Small intestine (tissue), 16 donors: ENCODE measurements at places on chromosomes 12 and 14.
A peak's percentile ranks its signal among the peaks of the same experiment; 100 is the strongest.

DNA sequence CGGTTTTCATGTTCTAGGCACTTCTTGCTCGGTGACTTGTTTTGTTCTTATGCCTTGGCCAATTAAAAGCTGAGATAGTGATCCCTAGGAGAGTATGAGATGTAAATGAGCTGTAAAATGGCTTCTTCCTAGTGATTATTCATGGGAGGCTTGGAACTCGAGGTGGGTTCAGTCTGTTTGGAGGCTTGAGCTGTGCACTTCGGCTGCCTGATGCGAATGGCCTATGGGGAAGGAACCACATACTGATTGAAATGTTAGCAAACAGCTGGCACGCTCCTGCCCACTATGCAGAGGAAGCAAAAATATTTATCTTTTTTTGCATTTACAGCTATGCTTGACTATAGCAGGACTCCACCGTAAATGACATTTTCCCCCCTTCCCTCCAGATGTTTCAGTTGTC lies 75.5 kb downstream of the PLXNC1 start:
- DNase-seq, result no peak

- no peak for DNase-seq
Measured at GRCh38 chr12:114443607-114444421, 37.9 kb upstream of the TBX5 start.

- DNase-seq, result no peak
Measured at GRCh38 chr12:95834572-95834971, 24.2 kb upstream of the SNRPF start.

- no peak for DNase-seq
Measured at GRCh38 chr14:61379639-61380184, 58.3 kb downstream of the PRKCH start.

- no peak for DNase-seq
Measured at GRCh38 chr12:39986674-39987073, 119.2 kb downstream of the SLC2A13 start.

DNA sequence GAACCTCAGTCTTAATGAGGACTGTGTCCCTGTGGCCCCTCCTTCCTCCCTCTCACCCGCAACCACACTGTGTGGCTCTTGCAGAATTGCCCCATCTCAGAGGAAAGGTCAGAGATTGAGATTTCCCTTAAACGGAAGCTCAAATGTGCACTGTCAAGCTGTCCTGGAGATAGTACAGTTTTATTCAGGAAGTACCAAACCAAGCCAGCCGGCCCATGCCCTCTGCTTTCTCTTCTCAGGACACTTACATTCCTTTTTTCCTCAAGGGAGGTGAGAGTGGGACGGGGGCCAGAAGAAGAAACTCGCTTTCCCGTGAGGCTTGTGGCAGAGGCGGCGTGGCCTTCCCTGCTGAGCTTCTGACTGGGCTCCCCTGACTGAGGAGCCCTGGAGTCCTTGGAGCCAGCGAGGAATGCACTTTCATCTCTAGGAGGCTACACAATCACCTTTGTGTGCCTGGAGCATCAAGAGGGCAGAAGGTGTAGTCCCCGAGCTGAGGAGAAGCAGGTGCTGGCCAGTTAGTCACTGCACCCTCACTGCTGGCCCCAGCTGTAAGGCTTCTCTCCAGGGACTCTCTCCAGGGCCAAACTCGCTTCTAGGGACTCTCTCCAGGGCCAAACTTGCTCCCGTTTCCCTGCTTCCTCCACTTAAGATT lies 24.1 kb upstream of the ATP2A2 start:
- peak; percentile 66 for DNase-seq

GRCh38 chr12:68867606-68868005 lies 59.6 kb downstream of the MDM2 start:
- no peak for DNase-seq

DNA sequence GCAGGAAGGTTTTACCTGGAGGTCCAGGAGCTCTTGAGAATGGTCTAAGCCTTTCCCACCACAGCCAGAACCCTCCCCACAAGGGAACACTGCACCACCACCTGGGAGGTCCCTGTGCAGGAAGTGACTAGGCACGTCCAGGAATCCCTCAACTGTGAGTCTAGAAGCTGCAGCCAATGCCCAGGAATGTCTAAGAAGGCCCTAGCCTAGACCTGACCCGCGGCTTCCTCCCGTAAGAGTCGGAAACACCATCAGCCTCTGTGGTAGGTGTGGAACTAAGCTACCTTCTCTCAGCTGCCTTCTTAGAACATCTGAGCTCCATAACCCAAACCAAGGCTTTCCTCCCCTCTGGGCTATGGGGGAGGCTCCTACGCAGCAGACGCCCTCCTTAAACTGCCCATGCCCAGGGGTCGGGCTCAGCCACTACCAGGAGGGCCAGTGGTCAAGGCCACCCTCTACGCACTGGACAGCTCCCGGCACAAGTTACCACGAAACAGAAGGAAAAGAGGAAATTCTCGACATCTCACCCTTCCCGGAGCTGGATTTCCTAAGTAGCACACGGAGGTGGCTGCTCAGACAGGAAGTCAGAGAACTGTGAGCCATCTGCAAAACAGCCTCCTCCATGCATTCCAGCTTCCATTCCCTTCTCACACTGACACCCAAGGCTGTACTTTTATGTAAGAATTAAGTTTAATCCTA lies 25.5 kb downstream of the ZFYVE21 start:
- DNase-seq, result no peak

- no peak for DNase-seq
Measured at GRCh38 chr12:66573605-66574004, 105.3 kb downstream of the GRIP1 start.

DNA sequence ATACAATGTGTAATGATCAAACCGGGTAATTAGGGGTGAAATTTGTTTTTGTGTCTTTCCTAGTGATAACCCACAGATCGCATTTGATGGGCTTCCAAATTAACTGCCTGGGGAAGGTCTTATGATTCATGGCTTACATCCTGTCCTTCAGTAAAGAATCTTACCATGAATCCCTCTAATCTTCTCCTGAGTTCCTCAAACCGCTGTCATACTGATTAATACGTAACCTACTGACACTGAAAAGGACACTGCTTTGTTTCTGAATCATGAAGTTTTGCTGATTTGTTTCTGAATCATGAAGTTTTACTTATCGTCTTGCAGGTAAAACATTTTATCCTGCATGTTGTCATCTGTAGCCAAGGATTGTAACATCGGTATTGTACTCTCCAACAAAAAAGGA lies 52.0 kb upstream of the CRY1 start:
- DNase-seq, result no peak

GRCh38 chr14:41146391-41146790 lies 460.3 kb upstream of the LRFN5 start:
- no peak for DNase-seq

DNA sequence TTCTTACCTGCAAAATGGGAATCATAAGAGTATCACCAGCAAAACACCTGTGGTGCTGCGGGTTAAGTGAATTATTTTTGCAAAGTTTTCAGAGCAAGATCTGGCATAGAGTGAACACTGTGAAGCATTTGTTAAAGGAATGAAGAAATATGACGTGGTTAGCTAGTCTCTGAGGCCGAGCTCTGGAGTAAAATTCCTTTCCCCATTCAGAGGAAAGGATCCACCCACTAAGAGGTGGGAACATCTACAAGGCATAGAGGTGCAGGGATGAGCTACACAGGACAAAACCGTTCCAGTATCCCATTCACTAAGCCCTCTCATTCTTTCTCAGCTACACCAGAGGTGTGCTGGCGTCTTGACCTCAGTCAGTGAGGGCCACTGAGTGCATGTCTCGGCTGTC lies 48.5 kb downstream of the JAG2 start:
- no peak for DNase-seq

DNA sequence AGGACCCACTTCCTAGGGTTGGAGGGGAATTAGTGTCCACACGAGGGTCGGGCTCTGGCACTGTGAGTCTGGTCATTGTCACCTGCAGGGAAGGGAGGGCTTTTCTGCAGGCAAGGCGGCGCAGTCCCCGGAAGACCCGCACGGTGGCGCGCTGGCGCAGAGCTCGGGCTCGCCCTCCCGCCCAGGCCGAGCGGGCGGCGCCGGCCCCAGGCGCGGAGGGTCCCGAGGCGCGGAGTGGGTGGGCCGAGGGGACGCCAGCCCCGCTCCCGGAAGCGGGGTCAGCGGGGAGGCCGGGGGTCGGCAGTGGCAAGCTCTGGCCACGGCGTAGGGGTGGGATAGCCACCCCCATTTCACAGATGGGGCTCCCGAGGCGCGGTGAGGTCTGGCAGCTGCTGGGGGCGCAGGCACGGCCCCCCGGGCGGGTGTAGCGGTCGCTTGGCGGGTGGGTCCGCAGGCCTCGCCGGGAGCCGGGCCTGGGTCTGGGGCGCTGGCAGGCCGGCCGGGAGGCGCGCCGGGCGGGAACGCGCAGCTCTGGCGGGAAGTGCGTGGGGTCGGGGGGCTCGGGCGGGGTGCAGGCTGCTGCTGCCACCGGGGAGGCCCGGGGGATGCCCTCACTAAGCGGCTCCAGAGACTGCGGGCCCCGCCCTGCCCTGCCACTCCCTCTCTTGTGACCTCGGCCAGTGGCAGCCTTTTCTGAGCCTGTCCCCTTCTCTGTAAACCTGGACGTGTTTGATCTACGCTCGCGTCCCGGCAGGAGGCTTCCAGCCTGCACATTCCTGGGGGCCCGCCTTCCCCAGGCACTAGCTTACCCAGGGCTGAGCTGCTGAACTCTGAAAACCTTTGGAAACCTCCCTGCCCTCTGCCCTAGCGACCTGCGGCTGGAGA lies 46.1 kb downstream of the CYP46A1 start:
- DNase-seq, result peak; percentile 86

DNA sequence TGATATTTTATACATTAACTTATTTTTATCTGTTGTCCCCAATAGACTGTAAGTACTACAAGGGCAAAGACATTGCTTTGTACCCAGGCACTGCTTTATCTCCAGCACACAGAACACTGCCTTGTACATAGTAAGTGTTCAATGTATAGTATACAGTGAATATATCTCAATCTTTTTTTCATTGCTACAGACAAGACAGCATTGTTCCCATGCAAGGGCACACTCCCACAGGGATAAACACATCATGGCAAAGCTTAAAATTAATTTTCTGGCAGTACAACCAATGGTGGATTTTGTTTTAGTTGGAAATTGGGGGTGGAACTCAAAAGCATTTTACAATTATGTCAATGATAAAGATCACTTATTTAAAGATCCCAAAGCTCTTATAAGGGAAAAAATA lies 112.3 kb upstream of the EEA1 start:
- DNase-seq, result no peak

DNA sequence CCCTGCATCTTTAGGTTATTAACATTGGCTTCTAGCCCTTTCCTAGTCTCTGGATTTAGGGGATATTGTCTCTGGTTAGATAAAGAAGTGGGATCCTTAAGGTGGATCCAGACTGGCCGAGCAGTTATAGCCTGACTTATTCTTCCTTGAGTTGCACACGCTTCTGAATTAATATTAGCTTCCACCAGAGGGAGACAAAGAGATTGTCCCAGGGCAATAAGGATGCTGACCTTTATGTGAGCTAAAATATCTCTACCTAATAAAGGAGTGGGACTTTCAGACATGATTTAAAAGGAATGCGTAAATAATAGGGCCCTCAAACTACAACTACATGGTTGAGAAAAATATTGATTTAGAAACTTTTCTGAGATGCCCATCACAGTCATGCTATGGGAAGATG lies 139.7 kb downstream of the SLCO1B3 start:
- peak; percentile 20 for DNase-seq

DNA sequence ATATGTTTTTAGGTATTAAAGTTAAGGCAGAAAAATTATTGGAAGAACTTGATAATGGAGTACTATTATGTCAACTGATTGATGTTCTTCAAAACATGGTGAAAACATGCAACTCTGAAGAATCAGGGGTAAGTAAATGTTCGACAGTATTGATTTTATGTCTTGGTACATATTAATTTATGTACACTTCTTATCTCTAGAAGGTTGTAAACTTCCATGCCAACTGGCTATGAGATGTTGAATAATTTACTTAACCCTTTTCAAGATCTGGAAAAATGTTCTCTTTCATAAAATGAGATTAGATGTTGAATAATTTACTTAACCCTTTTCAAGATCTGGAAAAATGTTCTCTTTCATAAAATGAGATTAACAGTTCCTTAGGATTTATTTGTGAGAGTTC lies 28.1 kb downstream of the GAS2L3 start:
- peak; percentile 57 for DNase-seq

DNA sequence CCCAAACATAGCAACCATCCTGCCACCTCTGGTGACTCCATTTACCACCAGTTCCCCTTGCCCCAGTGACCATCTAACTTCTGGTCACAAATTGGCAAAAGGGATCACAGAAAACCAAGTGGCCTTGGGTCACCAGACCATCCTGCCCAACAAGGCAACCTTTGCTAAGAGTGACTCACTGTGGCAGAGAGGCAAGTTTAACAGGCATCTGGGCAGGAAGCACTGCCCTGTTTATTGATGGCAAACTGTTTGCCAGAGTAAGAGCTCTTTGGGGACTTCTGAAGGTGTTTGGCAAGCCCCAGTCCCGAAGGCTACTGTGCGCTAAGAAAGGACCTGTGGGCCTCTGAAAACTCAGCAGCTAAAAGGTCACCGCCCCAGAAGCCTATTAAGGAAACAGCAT lies 28.2 kb upstream of the TMEM233 start:
- DNase-seq, result no peak

DNA sequence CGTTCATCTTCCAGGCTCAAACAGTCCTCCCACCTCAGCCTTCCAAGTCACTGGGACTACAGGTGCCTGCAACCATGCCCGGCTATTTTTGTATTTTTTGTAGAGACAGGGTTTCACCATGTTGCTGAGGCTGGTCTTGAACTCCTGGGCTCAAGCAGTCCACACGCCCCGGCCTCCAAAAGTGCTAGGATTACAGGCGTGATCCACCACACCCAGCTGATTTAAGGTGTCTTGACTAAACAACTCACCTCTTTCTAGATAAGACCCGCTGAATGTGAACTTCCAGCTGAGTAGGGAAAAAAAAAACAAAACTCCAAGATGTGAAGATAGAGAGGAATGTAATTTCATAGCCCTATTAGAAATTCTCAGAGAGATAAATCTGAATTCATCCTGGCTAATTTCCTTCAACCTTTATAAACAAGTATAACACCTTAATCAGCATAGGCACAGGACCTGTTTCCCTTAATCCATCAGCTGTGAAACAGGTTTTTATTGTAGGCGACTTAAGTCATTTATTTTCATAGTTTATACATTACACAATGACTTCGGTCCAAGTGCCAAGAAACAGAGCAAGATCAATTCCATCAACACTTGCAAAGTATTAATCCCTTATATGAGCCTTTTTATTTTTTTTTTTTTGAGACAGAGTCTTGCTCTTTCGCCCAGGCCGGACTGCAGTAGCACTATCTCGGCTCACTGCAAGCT lies 51.5 kb downstream of the HCAR2 start:
- DNase-seq, result peak; percentile 8

GRCh38 chr12:52632656-52633055 lies 14.3 kb upstream of the KRT73 start:
- no peak for DNase-seq

- DNase-seq, result no peak
Measured at GRCh38 chr14:28758253-28758884, 8.2 kb upstream of the FOXG1 start.

DNA sequence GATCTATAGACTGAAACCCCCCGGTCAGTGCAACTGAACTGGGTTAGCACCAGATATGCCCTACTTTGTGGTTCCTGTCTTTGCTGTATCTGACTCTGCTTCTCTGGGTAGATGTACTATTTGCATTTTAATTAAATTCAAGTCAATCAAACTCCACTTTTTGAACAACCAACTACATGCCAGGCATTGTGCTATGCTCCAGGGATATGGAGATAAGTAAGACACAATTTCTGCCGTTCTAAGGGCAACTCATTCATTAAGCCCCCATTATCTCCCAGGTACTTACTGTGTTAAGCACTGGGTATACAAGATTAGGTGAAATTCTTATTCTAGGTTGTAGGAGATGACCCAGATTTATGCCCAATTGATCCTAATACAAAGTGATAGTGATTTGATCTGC lies 62.7 kb upstream of the JDP2 start:
- no peak for DNase-seq

GRCh38 chr12:127761880-127762279 lies 505.1 kb upstream of the TMEM132C start:
- no peak for DNase-seq
